GM20000 (cell line): ENCODE measurements at places on chromosomes 2 and 18.

GRCh38 chr2:176595986-176596385, 326.7 kb downstream of the MTX2 start:
- DNase-seq: no peak

GRCh38 chr18:50716902-50717301, 102.9 kb downstream of the MRO start:
- DNase-seq: no peak

- no peak for DNase-seq
Observed at GRCh38 chr2:164763431-164763830, 78.2 kb downstream of the COBLL1 start.

DNA sequence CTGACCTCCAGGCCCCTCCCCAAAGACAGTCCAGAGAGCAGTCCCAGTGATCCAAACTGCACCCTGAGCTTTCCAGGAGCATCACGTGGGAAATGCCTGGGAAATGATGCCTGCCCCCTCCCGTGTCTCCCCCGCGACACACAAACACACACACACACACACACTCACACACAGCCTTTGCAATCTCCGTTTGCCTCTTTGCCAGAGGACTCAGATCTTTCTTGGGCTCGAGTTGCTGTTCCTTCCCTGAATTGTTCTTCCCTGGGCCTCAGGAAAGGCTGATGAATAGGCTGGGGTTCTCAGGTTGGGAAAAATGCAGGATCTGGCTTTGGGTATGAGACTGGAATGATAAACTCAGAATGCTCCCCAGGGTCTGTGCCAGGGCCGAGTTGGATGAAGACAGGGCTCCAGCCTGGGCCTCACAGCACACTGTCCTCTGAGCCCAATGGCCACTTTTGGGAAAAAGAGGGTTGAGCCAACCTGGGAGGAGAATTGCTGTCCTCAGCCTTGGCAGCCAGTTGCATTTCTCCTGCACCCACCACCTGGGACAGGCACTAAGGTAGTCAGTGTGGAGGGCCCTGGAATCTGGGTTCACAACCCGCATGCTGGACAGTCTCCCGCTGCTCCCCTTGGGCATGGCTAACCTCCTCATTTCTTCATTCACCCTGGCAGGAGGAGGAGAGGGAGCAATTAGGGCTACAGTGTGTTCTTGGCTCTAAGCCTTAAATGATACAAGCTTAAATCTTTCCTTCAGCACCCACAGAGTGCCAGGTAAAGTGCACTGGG, 43.9 kb upstream of the ATP6V1B1 start:
- DNase-seq: peak; percentile 10

DNA sequence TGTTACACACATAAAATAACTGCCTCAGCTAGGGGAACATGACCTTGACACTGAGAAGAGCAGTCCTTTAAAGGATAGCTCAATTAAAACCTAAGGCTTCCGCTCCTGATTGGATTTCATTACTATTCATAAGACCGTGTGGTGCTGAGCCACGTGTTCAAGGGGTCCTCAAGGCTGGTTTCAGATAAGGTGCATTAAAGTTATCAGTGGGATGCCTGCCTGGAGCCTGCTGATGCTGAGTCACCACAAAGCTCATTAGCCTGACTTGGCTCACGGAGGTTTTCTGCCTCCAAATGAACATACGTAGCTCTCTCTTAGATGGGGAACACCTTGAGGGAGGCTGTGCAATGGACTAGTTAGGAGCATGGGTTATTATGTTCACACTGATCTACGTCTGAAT, 518.9 kb downstream of the TDRD15 start:
- DNase-seq: no peak

DNA sequence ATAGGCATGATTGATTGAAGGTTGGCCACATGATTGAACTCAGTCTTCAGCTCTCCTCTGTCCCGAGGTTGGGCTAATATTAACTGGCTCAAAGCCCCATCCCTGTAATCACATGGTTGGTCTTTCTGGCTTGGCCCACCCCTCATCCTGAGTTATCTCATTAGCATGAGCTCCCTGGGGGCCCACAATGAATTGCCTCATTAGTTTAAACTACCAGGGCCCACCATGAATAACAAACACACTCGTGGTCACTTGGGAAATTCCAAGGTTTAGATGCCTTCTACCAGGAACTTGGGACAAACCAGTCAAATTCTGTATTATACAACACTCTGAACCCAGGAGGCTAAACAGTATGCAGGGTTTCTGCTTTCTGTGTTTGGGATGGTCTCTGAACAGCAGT, 121.7 kb upstream of the B3GNT2 start:
- DNase-seq: no peak

DNA sequence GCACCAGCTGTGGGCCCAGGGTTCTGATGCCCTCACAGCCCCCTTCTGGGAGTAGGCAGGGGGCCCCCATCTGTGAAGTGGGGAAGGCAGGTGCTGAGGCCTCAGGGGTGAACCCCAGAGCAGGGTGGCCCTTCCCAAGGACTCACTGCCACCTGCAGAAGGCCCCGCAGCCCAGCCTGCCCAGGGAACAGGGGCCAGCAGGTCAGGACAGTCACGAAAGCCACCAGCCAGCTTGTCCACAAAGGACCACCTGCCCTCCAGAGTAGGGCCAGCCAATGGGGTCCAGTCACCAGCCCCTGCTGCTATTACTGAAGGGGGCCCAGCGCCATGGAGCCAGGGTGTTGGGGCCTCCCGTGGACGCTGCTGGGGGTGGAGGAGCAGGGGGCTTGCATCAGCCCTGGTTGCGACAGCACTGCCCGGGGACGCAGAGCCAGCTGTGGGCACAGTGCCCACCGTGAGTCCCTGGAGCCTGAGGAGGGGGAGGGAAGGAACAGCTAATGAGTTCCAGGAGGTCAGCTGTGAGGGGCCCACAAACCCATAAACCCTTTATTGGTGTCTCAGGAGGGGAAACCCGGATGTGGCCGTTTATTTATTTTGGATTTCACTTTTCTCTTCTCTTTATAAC, 11.5 kb upstream of the SNED1 start:
- DNase-seq: no peak

GRCh38 chr2:177753682-177754491, 318.7 kb downstream of the PDE11A start:
- no peak for DNase-seq

DNA sequence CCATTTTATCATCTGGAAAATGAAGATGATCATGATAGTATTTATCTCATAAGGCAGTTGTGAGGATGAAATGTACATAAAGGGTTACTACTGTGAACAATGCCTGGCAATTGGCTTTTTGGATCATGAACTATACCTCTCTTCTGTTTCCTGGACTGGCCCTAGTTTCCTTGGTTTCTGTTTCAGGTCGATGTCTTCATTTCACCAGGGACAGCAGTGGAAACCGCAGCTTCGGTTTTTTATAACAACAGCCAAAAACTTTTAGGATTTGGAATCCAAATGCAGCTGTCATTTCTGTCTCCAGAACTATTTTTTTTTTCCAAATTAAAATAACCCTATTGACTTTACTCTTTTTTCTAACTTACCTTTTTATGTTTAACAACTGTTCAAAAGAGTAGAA, 425.1 kb downstream of the RND3 start:
- no peak for DNase-seq

GRCh38 chr2:5067816-5068215, 624.4 kb upstream of the SOX11 start:
- DNase-seq: no peak

DNA sequence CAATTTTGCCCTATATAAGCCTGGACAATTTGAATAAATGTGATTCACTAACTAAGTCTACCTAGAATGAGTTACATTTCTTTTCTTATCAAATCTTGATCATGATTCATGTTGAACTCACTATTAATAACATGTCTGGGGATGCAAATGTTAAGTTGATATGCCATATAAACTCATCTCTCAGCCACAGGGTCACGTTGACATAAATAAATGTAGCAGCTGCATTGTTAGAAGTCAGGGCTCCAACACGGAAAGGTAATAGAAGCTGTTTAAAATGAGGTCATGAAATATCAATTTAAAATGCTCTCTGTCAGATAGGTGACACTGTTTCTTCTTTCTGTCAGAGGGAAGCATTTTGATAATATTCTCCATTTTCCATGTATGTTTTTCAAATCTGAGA, 521.9 kb downstream of the CCDC85A start:
- no peak for DNase-seq

DNA sequence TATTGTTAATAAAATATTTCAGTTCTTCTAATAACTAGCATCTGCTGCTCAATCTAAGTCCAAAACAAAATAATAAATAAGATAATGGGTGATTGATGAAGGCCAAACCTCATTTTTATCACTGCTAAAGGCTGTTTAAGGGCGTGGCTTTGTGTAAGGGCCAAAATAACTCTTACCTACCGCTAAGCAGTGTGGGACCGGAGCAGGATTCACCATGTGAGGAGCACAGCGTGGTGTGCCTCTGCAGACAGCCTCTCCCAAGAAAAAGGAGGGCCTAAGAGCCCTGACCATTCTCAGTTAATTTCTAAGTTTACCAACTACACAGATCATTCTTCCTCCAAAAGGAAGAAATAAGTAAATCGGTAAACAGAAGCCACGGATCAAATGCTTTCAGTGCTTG, 353.7 kb downstream of the ARL6IP6 start:
- DNase-seq: no peak

DNA sequence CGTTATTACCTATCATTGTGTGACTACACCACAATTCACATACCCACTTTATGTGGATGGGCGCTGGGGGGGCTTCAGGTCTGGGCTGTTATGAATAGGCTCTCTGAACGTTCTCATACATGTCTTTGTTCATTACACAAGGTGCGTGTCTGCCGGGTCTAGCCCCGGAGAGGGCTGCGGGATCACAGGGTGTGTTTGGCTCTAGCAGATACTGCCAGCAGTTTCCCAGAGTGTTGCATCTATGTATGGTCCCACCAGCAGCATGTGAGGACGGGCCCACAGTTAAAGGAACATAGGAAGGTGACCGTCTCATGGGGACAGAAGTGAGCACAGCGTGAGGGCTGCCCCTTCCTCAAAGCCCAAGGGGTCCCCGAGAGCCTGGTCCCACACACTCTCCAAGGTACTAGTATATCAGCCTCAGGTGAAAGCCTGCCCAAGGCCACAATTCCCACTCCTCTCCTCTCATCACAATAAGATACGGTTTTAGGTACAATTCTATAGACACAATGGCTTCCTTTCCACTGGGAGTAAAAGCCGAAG, 48.8 kb downstream of the TFCP2L1 start:
- DNase-seq: no peak

DNA sequence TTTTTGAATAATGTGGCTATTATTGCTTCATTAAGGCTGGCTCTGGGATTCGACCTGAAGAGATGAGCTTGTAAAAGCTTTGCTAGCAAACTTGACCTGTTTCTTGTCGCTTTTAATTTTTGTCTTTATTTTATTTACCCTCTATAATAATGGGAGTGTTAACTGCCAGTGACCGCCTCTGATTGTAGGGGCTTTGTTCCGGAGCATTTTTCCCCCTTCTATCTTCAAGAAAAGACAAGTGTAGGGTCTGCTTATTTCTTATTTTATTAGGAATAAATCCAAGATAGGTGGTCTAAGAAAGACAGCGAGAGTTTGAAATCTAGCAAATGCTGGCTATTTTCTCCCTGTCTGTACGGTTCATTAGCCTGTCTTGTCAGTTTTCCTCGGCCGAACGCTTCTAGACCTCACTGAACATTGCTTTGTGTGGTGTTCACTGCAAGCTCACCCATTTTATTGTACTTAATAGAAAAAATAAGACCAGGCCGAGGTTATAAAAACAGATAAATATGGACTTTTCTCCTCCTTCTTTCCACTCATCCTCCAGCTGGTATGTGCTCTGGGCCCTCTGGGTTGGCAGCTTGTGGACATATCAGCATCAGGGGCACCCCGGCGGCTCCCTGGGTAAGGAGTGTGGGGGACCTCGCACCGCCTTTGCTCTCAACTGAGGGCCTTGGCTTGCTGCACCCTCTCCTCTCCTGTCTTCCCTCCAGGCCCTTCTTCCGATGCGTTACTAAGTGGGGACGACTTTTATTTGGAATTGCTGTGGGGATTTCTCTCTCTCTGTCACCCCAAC, 8.5 kb downstream of the MEIS1 start:
- DNase-seq: no peak

DNA sequence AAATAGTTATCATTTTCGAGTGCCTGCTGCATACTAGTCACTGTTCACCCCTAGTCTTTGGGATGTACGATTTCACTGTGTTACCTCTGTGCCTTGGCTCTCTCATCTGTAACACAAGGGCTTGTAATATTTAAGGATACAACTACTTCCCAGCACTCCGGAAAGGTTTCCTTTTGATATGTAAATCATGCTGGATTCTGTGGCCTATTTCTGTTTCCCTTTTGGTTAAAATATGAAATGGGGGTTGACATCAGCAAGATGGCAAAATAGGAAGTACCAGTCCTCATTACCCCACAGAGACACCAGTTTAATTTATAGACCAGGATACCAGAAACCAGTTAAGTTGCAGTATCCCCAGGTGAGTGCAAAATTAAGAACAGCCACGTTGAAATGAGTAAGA, 23.5 kb downstream of the PSMG2 start:
- DNase-seq: no peak

DNA sequence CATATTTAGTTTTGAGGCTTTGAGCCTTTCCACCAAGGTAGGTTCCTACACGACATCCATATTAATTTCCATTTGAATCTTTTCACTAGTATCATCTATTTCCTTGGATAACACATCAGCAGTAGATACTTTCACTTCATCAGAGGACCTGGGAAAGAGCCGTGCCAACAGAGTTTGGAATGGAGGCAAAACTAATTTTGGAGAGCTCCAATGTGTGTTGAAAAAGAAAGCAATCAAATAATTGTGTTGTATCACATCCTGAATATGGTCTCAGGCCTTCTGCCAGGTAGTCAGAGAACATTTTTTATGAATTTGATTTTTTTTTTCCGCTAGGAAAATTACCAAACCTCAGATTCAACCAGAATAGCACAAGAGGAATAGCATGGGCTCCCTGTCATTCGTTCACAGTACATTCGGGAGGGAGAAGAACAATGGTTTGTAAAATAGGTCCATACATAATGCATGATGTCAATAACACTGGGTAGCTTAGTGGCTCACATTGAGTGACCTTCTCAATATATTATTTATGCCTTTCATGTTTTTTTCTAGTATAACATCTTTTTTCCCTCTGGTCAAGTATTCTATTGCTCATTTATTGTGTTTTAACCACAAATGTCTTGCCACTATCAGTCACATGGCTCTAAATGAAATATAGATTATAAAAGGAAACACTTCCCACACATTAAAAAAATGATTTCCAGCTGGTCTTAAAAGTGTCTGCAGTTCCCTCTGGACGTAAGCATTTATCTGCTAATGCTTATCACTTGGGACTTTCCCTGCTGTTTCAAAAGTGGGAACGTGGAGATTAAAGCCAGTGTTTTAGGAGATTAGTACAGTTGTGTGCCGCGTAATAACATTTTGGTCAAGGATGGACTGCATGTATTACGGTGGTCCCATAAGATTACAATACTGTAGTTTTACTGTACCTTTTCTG, 68.6 kb upstream of the RAPH1 start:
- DNase-seq: no peak

- no peak for DNase-seq
Observed at GRCh38 chr2:183812091-183812490, 687.8 kb downstream of the NUP35 start.

GRCh38 chr18:67730886-67731285, 214.4 kb upstream of the DSEL start:
- DNase-seq: no peak

GRCh38 chr2:161243312-161243711, 64.9 kb upstream of the PSMD14 start:
- DNase-seq: peak; percentile 53
